Forelimb muscle (tissue), 1 donor: ENCODE measurements at places on chromosomes 13 and 19.
A peak's percentile ranks its signal among the peaks of the same experiment; 100 is the strongest.

DNA sequence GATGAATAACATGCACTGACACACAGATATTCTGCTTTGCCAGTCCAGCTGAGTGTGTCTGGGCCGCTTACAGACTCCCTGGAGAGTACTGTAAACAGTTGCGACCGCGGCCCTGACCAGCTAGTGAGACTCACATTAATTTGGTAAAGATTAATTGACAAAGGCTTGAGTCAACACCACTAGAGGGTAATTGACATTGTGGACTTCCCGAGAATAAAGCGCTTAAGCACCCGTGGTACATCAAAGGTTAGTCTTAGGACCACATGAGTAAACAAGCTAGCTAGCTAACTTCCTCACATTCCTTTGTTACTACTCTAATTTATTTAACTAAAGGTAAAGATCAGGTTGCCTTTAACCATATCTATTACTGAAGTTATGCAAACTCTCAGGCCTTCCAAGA, 624.4 kb upstream of the ARGLU1 start:
- no peak for DNase-seq

- DNase-seq, result no peak
These were observed 1339.4 kb downstream of the EFNB2 start for GRCh38 chr13:105196052-105196451.

GRCh38 chr19:28504139-28504538, 708.8 kb downstream of the UQCRFS1 start:
- no peak for DNase-seq

DNA sequence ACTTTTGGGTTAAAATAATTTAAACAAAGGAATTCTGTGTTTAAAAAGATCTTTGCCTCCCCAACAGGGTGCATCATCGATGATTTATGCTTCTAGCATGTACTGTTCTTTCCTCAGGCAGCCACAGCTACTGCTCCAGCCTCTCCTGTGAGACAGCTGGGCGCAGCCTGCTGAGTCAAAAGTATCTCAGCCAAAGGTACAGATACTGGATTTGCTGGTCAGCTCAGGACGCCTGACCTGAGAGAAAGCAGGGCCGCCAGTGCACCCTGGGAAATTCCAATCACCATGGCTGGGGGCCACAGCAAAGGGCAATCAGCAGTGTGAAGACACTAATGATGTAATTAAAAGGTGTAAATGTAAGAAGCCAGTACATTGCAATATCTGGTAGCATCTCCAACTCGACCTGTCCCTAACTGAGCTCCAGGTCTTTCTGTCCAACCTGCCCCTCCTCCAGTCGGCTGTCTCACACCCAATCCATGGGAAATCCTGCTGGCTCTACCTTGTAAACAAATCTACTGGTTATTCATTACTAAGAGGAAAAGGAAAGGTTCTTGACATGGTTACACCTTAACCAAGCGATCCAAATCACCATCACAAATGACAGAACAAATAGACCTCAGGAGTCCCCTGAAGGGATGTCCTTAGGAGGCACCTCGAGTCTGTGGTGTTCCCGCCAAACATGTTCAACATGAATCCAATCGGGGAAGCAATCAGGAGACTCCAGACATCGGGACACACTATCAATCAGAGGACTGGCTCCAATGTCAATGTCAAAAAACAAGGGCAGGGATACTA, 7.3 kb downstream of the OPA3 start:
- DNase-seq, result no peak

GRCh38 chr13:108859197-108860012, 230.0 kb downstream of the MYO16 start:
- no peak for DNase-seq

GRCh38 chr13:41649659-41650058, 192.3 kb downstream of the RGCC start:
- no peak for DNase-seq

- no peak for DNase-seq
These were observed 1.9 kb upstream of the CRX start for GRCh38 chr19:47819858-47820257.

- DNase-seq, result no peak
These were observed 1591.5 kb downstream of the PCDH9 start for GRCh38 chr13:65638572-65639168.

DNA sequence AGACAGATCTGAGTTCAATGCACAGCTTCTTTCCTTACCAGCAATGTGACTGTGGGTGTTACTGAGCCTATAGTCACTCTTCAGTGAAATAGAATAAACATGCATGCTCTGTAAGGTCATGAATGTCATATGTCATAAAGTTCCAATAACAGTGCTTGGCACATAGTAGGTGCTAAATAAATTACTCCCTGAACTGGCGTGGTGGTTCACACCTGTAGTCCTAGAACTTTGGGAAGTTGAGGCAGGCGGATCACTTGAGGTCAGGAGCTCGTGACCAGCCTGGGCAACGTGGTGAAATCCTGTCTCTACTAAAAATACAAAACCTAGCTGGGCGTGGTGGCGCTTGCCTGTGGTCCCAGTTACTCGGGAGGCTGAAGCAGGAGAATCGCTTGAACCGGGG, 13.2 kb downstream of the WBP4 start:
- DNase-seq, result no peak

DNA sequence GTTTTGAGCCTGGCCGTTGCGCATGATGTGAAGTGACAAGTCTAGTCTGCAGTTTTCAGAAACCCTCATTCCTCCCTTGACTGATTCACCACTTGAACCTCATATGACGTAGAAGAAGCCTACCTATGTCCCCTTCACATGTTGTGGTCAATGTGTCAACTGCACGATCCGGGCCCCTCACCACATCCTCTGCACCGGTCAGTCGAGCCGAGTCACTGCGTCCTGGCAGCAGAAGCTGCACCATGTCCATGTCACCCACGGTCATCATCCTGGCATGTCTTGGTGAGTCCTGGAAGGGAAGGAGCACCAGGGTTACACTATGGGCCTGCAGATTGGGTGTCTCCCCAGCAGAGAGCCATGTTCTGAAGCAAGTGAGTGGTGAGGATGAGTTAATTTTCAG, at the start of gene KIR2DL4:
TSS of gene KIR2DL4 (plus strand) at position 201 of the 400 bp plus-strand sequence. CDS start at position 243, 42 bp downstream.
- DNase-seq, result no peak

DNA sequence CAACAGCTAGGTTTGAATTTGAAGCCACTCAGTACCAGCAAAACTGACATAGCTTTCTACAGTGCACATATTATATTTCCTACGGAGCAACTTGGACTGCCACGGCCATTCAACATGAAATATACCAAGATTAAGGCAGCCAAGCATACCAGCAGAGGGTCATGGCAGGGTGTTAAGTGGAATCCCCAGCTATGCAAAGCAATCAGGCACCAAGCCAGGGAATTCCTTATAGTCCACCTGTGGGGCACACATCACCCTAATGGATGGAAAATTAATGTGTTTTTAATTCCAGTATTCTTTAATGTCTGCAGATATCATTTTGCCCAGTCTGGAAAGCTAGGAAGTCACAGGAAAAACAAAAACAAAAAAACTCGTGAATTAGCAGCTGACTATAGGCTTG, 1190.3 kb downstream of the EFNB2 start:
- DNase-seq, result no peak

GRCh38 chr19:31377736-31378135, 28.5 kb upstream of the TSHZ3 start:
- DNase-seq, result no peak

DNA sequence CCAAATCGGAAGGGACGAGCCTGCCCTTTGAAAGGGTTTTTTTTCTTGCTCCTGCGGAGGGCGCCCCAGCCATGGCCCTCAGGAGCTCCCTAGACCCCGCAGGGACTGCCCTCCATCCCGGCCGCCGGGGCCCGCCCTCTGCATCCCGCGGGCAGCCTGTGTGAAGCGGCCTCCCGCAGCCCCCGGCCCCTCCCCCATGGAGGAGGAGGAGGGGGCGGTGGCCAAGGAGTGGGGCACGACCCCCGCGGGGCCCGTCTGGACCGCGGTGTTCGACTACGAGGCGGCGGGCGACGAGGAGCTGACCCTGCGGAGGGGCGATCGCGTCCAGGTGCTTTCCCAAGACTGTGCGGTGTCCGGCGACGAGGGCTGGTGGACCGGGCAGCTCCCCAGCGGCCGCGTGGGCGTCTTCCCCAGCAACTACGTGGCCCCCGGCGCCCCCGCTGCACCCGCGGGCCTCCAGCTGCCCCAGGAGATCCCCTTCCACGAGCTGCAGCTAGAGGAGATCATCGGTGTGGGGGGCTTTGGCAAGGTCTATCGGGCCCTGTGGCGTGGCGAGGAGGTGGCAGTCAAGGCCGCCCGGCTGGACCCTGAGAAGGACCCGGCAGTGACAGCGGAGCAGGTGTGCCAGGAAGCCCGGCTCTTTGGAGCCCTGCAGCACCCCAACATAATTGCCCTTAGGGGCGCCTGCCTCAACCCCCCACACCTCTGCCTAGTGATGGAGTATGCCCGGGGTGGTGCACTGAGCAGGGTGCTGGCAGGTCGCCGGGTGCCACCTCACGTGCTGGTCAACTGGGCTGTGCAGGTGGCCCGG, 815 bp downstream of the MAP3K10 start:
- DNase-seq, result no peak

- DNase-seq, result no peak
These were observed 155.6 kb upstream of the RNF113B start for GRCh38 chr13:98332691-98333090.

GRCh38 chr19:55005684-55006488, 32.2 kb downstream of the GP6 start:
- DNase-seq, result peak; percentile 39

DNA sequence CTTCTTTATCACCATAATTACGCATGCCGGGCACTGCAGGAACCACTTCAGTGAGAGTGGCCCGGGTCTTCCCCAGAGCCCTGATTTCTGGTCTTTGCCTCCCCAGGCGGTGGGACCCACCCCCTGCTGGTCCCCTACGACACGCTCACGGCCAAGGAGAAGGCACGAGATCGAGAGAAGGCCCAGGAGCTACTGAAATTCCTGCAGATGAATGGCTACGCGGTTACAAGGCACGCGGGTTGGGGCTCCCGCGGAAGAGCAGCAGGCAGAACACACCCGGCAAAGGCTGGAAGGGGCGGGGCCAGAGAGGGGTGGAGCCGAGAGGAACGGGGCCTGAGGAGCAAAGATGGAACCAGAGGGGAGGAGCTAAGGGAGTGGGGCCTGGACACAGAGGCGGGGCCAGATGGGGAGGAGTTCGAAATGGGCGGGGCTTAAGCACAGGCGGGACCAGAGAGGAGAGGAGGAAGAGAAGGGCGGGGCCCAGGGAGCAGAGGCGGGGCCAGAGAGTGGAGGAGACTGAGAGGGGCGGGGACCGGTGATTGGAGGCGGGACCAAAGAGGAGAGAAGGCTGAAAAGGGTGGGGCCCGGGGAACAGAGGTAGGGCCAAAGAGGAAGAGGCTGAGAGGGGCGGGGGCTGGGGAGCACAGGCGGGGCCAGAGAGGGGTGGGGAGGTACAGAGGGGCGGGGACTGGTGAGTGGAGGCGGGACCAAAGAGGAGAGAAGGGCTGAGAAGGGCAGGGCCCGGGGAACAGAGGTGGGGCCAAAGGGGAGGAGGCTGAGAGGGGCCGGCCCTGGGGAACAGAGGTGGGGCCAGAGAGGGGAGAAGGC, 73.4 kb downstream of the RYR1 start:
- DNase-seq, result no peak

DNA sequence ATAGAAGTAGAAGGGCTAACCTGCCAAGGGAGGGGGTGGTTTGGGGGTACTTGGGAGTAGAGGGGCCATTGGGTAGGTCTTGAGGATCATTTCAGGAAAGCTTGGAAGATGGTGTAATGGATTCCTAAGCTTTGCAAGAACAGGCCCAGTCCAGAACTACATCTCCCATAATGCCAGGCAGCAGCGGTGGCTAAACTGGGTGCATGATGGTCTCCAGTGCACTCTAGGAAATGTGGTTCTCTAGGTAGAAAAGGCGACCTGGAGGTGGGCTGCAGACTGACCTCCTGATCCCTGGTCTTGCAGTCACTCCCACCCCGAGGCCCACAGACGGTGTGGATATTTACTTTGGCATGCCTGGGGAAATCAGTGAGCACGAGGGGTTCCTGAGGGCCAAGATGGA, 3.8 kb downstream of the APLP1 start:
- DNase-seq, result no peak

DNA sequence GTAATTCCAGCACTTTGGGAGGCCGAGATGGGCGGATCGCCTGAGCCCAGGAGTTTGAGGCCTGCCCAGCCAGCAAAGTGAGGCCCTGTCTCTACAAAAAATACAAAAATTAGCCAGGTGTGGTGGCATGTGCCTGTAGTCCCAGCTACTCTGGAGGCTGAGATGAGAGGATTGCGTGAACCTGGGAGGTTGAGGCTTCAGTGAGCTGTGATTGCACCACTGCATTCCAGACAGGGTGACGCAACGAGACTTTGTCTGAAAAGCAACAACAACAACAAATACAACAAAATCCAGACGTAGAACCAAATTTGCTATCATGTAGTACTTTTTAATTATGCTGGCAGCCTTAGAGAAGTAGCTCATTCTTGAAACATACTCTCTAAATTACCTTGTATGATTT, 277.1 kb downstream of the KLF5 start:
- no peak for DNase-seq

DNA sequence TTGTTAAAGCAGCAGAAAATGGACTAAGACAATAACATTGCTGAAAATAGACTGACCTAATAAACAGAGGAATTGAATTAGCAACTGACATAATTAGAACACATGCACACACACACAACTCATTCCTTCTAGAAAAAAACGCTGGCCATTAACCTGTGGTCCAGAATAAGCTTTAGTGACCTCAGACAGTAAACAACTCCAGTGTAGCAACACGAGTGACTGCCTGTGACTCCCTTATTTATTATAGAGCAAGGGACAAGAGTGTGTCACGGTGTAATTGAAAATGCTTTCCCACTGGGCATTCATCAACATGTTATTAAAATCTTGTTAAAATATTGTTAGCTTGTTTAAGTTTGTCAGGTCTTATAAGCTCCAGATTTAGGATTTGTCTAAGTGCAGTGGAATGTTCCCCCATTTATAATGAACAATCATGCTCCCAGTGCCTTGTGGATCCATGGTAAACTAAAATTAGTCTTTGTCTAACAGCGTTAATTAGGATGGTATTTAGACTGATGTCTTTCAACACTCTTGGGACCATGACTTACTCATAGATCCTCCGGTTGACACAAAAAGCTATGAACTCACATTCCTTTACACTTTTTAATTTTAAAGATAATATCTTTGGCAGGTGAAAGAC, 111.7 kb upstream of the IRS2 start:
- DNase-seq, result no peak

GRCh38 chr19:6739390-6739882, at the start of gene TRIP10:
TRIP10 (plus strand) TSS chr19:6739680; CDS start chr19:6739762, 82 bp downstream.
- DNase-seq, result peak; percentile 81

DNA sequence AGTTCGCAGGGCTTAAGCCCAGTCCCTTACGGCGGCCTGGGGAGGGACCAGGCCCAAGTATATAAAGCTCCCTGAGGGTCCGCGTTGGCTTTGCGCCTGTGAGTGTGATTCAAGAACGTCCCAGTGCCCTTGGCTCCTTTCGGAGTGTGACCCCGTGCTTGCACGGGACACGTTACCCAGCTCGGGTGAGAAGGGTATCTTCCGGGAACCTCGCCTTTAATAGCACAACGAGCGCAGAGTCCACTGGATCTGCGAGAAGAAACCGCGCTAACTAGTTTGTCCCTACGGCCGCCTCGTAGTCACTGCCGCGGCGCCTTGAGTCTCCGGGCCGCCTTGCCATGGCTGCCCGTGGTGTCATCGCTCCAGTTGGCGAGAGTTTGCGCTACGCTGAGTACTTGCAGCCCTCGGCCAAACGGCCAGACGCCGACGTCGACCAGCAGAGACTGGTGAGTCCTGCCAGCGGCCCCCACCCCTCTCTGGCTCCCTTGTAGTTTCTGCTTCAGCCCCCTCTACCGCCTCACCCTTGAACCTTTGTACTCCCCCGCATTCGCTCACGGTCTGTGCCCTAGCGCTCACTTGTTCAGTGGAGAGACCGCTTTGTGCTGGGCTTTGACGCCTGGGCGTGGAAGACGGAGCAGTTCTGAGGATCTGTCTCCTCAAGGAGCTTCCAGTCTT, at the start of gene DNAJC15:
TSS of gene DNAJC15 (plus strand) at position 298 of the 675 bp plus-strand sequence. CDS start at position 339, 41 bp downstream.
- peak; percentile 72 for DNase-seq

- no peak for DNase-seq
These were observed 887 bp downstream of the NDUFS7 start for GRCh38 chr19:1384478-1385110.
